Activated CD8-positive, alpha-beta T cell treated with anti-CD3 and anti-CD28 coated beads for 36 hours (primary cell): ENCODE measurements at places on chromosomes 2 and 18. TPM values are rescaled to one million over a fixed set of nuclear protein-coding genes. Genes with fewer than 3 reads are reported as not detected.

DNA sequence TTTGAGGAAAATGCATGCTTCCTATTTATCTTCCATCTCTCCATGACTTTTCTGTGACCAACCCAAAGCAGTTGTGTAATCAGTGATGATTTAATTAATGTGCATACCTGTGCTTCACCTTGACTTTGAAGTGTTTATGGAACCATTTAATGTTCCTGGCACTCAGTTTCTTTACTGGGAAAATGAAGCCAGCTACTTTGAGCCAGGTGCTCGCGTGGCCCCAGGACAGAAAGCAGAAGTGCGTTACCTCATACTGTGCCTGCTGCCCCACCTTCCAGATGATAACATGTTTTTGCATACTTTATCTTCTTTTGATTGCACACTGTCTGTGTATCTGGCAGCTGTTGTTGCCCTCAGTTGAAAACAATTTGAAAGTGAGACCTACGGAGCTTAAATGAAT is 61.3 kb downstream of the PMAIP1 start:
- DNase-seq: no peak
- H3K36me3 ChIP-seq: no peaks in the 10 kb centered on the region
- H3K4me3 ChIP-seq: no peak overlapping the region
- peaks cover 13% of the 10 kb centered on the region for H3K27me3 ChIP-seq
- peaks cover 8% of the 10 kb centered on the region for H3K4me1 ChIP-seq

DNA sequence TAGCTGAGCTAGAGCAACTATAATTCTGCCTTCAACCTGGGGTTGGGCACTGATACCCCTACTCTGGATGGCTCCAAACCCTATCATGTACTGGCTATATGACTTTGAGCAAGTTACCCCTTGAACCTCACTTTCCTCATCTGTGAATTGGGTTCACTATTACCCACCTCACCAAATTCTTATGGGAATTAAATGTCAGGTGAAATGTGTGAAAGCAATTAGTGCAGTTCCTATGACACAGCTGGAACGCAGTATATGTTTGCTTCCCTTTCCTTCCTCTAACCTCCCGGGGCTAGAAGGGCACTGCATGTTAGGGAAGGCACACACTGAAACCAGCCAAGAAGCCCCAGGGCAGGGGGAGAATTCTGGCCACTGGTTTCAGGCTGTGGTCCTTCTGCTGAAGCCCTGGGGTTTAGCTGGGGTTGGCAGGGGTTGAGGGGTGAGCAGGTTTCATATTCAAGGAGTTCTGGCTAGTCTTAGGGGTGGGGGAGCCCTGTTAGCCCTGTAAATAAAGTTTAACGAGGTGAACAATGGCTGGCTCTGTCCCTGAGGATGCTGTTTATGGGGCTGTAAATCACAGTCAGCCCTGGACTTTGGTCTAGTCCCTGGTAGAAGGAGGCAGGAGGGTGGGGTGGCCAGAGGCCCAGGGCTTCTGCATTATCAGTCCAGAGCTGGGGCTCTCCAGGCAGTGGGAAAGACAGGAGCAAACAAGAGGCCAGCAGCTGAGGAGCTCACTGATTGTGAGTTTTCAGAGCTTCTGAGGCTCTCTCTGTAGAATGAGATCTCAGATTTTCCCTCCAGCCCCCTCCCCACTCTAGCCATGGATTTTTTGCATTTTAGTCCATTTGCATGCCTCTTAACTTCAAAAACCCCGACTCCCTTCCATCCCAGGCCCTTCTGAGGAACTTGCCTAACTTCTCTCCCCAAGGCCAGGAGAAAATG is 8.0 kb downstream of the PKDCC start:
- no peaks in the 10 kb centered on the region for H3K36me3 ChIP-seq
- DNase-seq: no peak
- no peak overlapping the region for H3K4me3 ChIP-seq
- no peaks in the 10 kb centered on the region for H3K4me1 ChIP-seq
- H3K27me3 ChIP-seq: peaks cover 2% of the 10 kb centered on the region

GRCh38 chr2:96591054-96591453 is 47.1 kb downstream of the KANSL3 start:
- DNase-seq: no peak
- no peak overlapping the region for H3K4me3 ChIP-seq
- peaks cover 43% of the 10 kb centered on the region for H3K4me1 ChIP-seq
- peaks cover 51% of the 10 kb centered on the region for H3K36me3 ChIP-seq
- H3K27me3 ChIP-seq: no peaks in the 10 kb centered on the region

The COL4A3 gene
- total RNA-seq: not detected

GRCh38 chr2:71965530-71965929 is 182.1 kb downstream of the CYP26B1 start:
- no peak overlapping the region for H3K4me3 ChIP-seq
- no peaks in the 10 kb centered on the region for H3K4me1 ChIP-seq
- no peaks in the 10 kb centered on the region for H3K36me3 ChIP-seq
- H3K27ac ChIP-seq: no peak overlapping the region

The CCDC102B gene
- 0.95 TPM for total RNA-seq

- no peak overlapping the region for H3K4me3 ChIP-seq
- H3K36me3 ChIP-seq: no peaks in the 10 kb centered on the region
- no peaks in the 10 kb centered on the region for H3K27me3 ChIP-seq
- H3K27ac ChIP-seq: no peak overlapping the region
- peaks cover 3% of the 10 kb centered on the region for H3K4me1 ChIP-seq
Measured at GRCh38 chr2:202627042-202627441, 7.7 kb upstream of the FAM117B start.

GRCh38 chr2:29113891-29114321 is 1.3 kb upstream of the CLIP4 start:
- peak overlapping the region; percentile 71 for H3K4me3 ChIP-seq
- no peak for DNase-seq
- H3K36me3 ChIP-seq: peaks cover 1% of the 10 kb centered on the region
- H3K27ac ChIP-seq: no peak overlapping the region
- no peaks in the 10 kb centered on the region for H3K27me3 ChIP-seq

GRCh38 chr2:100632759-100633158 is 70.0 kb downstream of the PDCL3 start:
- peaks cover 15% of the 10 kb centered on the region for H3K4me1 ChIP-seq
- H3K27me3 ChIP-seq: no peaks in the 10 kb centered on the region
- H3K36me3 ChIP-seq: no peaks in the 10 kb centered on the region
- no peak overlapping the region for H3K4me3 ChIP-seq
